ELF-1 (cell line): ENCODE measurements at places on chromosomes 5 and 9.

- DNase-seq = no peak
Observed at GRCh38 chr5:952597-953271, 55.9 kb upstream of the NKD2 start.

DNA sequence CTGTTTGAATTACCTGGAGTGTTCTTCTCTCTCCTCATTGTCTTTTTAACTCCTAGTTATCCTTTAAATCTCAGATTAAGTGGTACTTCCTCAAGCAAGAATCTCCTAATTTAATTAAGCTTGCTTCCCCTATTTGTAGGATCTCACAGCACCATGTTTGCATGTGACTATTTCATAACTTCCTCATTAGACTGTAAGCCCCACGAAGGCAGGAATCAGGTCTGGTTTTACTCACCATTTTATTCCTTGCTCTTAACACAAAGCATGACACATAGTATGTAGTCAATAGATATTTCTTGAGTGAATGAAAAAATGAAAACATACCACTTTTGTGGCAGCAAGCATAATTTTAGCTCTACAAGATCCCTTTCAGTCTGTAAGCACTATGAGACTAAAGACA, 1.3 kb upstream of the ERMP1 start:
- no peak for DNase-seq

DNA sequence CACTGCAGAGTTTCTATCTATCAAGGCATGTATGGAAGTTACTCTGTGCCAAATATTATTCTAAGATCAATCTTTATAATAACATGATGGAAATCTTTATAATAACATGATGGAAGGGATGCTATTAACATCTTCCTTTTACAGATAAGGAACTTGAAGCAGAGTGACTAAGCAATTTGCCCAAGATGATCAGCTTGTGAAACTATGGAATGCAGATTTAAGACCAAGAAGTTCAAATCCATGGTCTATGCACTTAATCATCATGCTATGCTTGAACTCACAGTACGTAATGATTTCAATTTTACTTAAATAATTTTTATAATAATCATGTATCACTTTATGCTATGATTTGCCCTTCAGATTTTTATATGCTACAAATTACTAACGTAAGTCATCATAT, 123.1 kb downstream of the DNAH5 start:
- DNase-seq = no peak

DNA sequence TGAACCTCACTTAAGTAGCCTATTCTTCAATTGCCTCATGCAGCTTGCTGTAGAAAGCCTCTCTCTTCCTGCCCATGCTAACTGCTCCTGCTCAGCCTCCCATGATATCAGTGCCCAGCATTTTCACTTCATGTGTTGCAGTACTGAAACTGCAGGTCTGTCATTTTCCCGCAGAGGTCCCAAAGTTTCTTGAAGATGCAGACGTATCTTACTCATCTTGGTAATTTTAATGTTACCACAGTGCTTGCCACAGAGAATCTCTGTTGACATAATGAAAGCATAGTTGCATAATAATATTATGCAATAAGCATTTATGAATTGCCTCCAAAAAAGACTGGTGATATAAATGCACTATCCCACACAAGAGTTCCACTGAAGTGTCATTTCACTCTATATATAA, 561.1 kb upstream of the DAP start:
- DNase-seq = no peak

GRCh38 chr5:174951151-174951780, 226.9 kb downstream of the MSX2 start:
- DNase-seq = peak; percentile 82

- peak; percentile 8 for DNase-seq
Observed at GRCh38 chr9:1604942-1605560, 410.1 kb upstream of the SMARCA2 start.

GRCh38 chr9:36572515-36573418, at the start of gene MELK:
Gene MELK (plus strand): TSS chr9:36572895. CDS start chr9:36581682, 8,787 bp downstream.
- DNase-seq = peak; percentile 92

- no peak for DNase-seq
Observed at GRCh38 chr9:113998114-113998513, 80.0 kb downstream of the AMBP start.

DNA sequence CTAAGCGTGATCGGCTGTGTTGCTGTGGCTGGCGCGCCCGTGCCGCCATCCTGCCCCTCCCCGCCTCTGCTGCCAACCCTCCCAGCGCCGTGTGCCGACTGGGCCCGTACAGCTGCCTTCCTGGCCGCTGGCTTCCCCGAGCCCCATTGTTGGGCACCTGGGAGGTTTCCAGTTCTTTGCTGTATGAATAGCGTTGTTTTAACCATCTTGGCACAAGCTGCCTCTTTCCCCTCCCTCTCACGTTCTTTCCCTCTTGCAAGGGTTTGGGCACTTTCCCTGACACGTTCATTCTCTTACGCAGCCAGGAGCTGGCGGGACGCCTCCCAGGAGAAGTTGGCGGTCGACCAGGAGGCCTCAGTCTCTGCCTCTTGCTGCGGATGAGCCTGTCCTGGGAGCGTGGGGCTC, 43.1 kb upstream of the RXRA start:
- DNase-seq = no peak

- DNase-seq = no peak
Observed at GRCh38 chr9:93517331-93517730, 59.1 kb upstream of the PHF2 start.

DNA sequence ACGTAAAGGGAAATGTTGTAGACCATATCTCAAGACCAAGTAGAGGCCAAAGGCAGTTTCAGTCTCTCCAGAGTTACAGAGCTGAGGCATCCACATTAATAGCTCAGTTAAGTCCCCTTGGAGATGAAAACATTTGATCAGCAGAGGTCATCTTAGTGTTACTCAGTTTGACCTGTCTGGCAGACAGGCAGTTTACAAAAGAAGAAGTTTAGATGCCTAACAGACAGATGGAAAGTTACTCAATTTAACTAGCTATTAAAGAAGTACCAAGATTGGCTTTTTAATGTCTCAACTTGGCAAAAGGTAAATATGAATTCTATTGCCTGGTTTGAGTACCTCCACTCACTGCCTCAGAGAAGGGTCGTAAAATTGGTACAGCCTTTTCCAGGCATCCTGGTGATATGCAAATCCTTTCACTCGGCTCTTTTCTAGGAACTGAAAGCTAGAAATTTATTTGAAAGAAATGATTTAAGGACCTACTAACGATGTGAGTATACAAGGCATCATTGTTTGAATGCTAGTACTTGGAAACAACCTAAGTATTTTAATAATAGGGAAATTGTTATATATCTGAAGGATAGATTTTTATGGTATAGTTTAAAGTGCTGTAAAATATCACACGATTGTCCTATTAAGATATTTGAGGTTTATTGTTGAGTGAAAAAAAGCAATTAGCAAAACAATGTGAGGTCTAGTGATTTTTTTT, 14.8 kb downstream of the ACO1 start:
- DNase-seq = no peak

DNA sequence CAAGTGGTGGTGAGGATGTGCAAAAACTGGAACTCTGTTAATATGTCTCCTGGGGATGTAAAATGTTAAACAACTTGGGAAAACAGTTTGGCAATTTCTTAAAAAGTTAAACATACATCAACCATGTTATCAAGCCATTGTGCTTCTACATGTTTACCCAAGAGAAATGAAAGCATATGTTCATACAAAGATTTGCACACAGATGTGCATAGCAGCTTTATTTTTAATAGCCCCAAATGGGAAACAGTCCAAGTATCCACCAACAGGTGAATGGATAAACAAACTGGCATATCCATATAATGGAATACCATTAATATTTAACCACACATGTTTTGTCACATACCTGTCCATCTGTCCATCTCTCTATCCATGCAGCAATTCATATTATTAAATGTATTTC, 6.2 kb downstream of the VPS13A start:
- no peak for DNase-seq

DNA sequence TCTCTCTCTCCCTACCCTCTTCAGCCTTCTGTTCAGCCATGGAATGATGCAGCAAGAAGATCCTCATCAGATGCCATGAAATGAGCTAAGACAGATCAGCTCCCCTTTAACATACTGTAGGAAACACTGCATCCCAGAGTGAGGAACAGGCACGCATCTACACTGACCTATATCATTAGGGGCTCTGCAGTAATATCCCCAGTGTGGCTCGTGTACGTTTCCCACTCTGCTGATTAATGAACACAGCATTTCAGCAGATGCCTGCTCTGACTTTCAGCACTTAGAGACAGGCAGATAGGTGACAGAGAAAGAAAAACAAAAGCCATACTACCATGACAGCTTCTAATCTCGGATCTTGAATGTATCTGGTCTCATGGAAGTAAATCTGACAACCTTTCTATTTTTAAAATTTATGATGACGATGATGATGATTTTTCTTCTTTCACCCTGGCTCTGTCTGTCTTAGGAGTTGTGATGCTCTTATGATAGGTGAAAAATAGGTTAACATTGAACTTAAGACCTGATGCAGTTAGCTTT, 750.3 kb downstream of the CDH12 start:
- no peak for DNase-seq

DNA sequence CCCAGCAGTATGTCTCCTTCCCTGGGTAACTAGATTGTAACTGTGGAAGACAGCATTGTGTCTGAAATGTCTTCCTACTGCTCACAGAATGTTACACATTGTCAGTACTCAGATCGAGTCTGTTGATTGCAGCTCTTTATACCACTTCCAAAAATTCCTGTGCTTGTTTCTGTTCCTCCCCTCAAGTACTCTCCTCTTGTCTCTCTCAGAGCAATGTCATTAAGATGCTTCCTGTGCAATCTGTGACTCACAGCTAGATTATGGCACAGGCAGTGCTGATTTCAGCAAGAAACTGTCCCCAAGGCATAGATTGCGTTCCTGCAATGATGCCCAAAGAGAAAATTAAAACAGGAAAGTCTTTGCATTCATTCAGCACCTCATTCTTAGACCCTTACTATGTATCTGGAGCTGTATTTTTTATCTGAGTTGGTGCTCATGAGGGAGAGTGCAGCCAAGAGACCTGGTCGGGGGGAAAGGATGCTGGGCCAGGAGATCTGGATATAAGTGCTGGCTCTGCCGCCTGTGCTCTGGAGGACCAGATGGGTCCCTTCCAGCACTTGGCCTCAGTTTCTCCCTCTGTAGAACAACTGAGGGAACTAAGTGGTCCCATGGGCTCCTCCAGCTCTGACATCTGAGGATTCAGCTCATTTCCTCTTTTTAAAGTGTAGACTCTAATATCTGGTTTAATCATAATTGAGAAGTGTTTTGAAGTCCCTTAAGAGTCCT, 40.8 kb upstream of the GNPDA1 start:
- DNase-seq = peak; percentile 35

DNA sequence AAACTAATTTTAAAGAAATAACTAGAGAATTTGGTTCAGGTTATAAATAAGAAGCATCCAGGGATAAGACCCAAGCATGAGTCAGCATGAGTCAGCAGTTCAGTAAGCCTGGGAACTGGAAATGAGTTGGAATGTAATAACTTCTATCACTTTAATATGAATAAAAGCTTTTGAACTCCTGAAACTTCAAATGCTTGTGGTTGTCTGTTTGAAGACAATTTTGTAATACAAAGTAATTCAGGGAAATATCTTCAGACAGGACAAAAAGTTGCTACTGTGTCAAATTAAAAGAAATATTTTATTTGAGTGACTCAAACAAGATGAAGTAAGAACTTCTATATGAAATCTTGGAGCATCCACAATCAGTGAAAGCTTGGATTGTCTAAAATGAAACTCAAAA, 331.2 kb upstream of the DAB2 start:
- no peak for DNase-seq

- DNase-seq = no peak
Observed at GRCh38 chr9:99881769-99882168, 24.7 kb upstream of the STX17 start.

- no peak for DNase-seq
Observed at GRCh38 chr9:75891771-75892215, 1.3 kb downstream of the PCSK5 start.

DNA sequence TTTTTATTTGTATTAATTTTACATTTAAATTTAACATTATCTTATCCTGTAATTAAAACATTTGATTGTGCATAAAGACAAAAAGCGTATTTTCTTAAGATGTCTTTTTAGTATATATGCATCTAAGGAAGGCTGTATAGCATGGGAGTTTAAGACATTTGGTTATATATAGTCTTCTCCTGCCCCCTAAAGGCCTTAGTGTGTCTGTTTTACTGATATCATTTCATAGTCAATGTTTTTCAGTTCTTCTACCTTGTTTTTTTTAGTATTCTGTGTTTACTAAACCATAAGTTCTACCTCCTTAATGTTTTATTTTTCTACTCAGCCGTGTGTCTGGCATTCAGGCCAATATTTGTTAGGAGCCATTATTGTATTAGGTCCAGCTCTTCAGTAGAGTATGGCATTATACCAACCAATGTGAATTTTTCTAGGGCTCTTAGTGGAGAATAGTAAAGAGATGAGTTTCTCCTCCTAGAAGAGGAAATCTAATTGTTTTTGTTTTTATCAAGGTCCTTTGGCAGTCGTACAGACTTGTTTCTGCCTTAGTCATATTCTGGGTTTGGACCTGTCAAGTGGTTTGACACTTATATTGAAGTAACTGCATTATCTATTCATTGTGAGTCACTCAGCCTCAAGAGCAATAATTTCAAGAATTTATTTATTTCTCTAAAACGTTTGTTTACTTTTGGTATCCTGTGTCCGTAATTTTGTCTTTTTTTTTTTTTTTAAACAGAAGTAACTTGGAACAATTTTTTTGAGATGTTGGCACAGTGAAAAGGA, 74.8 kb downstream of the SLF1 start:
- DNase-seq = no peak

DNA sequence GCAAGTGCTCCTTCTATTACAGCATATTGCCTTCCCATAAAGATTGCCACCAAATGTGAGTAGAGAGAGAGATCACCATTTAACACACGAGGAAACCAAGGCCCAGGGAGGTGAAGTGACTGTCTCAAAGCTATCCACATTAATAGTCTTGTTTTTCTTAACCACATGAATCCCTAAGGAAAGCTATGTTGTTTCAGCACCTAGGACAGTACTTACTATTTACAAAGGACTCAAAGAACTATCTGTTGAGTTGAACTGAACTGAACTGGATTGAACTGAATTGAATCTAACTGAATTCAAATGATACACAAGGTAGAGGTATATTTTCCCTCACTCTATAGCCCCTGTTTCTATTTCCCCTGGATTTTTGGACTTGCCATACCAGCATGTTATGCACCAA, 430.4 kb downstream of the CAAP1 start:
- no peak for DNase-seq

GRCh38 chr9:13351778-13352386, 72.4 kb upstream of the MPDZ start:
- DNase-seq = no peak

DNA sequence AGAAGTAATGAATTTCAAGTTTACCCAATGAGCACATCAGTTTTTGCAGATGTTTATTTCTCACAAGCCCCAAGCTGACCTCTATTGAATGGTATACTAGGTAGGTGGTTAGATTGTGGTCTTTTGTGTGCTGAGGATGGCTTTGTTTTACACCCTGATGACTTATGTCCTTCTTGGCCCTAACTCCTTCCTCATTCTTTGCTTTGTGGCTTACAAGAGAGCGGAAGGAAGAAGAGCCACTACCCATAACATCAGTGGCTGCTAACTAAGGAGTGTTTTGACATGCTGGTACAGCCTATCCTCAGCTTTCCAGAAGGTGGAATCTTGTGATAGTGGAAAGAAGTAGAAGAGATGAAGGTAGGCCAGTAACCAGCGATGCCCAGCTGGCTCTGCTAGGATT, 85.7 kb upstream of the NTRK2 start:
- DNase-seq = no peak
